CD4-positive, alpha-beta T cell (primary cell): ENCODE measurements at places on chromosomes 5 and 9.

DNA sequence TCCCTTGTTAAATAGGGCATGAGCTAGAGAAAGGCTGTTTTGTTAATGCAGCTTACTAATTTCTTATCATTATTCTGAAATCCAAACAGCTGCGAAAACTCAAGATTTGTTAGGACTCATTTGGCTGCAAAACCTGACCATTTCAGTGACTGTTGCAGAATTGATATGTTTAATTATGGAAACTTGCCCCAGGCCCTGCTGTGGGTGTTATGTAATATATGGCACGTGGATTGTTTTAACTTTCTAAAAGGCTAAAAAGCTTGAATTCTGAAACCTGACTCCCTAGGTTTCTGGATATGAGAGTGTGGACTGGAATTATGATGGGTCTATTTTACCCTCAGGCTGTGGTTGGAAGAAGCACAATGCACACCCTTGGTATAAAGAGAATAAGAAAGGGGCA lies 4.4 kb downstream of the IL9 start:
- H3K4me1 ChIP-seq, result peaks cover 8% of the 10 kb centered on the region
- H3K36me3 ChIP-seq, result no peaks in the 10 kb centered on the region
- no peak overlapping the region for H3K27ac ChIP-seq
- H3K4me3 ChIP-seq, result no peak overlapping the region
- no peak for DNase-seq

DNA sequence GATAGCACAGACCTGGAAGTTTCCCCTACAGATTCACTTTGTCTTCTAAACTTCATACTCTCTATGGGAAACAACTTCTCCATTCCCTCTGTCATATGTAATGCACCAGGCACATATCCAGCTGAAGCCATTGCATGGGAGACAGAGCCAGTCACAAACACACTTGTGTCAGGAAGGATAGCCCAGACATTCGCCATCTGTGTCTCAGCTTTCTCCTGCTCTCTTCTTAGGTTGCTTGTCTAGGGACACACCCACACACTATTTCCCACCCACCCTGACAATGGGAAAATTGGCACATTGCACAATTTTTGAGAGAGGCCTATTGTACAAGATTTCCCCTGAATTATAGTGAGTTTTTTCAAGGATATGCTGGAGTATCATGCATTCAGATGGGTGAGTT lies 158.4 kb upstream of the MPDZ start:
- no peaks in the 10 kb centered on the region for H3K27me3 ChIP-seq
- H3K27ac ChIP-seq, result no peak overlapping the region
- DNase-seq, result no peak
- no peak overlapping the region for H3K4me3 ChIP-seq
- H3K4me1 ChIP-seq, result no peaks in the 10 kb centered on the region
- no peaks in the 10 kb centered on the region for H3K36me3 ChIP-seq

DNA sequence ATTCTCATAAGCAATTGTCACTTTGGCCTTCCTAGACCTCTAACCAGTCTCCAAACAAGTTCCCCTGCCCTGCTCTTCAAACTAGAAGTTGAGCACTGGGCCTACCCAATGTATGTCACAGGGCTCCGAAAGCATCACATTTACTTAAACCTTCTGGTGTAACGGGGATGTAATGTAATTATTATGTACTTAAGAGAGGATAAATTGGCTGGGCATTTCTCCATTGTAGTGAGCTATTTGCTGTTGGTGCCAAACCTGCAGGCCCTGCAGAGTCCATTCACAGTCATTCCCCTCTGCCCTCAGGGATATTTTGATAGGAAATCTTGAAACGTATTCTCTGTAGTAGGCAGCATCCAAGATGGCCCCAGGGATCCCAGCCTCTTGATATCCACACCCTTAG lies 64.2 kb upstream of the GNE start:
- no peak overlapping the region for H3K27ac ChIP-seq
- no peaks in the 10 kb centered on the region for H3K27me3 ChIP-seq
- H3K4me1 ChIP-seq, result no peaks in the 10 kb centered on the region
- DNase-seq, result no peak

GRCh38 chr5:152556784-152557183 lies 151.7 kb upstream of the NMUR2 start:
- no peaks in the 10 kb centered on the region for H3K4me1 ChIP-seq
- no peaks in the 10 kb centered on the region for H3K27me3 ChIP-seq
- no peaks in the 10 kb centered on the region for H3K36me3 ChIP-seq

- no peaks in the 10 kb centered on the region for H3K36me3 ChIP-seq
- H3K27me3 ChIP-seq, result no peaks in the 10 kb centered on the region
- DNase-seq, result no peak
- H3K4me1 ChIP-seq, result no peaks in the 10 kb centered on the region
Measured at GRCh38 chr9:84841931-84842330, 172.4 kb downstream of the NTRK2 start.

DNA sequence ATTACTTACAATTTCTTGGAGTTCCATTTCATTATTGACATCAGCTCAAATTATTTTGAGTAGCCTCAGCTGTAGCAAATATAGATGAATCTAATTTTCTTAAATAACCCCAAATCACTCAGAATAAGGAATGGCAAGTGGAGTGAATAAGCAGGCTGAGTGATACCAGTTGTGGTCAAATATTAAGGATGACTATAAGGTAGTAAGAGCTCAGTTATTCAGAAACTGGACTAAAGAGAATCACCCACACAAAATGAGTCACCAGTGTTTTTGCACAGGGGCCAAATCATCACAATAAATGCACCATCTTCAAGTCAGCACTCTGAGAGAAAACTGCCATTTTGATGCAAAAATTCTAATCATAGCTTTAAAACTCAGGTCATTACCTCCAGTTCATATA lies 128.9 kb upstream of the TARS1 start:
- no peaks in the 10 kb centered on the region for H3K4me1 ChIP-seq
- no peak for DNase-seq
- no peaks in the 10 kb centered on the region for H3K36me3 ChIP-seq
- no peak overlapping the region for H3K4me3 ChIP-seq

DNA sequence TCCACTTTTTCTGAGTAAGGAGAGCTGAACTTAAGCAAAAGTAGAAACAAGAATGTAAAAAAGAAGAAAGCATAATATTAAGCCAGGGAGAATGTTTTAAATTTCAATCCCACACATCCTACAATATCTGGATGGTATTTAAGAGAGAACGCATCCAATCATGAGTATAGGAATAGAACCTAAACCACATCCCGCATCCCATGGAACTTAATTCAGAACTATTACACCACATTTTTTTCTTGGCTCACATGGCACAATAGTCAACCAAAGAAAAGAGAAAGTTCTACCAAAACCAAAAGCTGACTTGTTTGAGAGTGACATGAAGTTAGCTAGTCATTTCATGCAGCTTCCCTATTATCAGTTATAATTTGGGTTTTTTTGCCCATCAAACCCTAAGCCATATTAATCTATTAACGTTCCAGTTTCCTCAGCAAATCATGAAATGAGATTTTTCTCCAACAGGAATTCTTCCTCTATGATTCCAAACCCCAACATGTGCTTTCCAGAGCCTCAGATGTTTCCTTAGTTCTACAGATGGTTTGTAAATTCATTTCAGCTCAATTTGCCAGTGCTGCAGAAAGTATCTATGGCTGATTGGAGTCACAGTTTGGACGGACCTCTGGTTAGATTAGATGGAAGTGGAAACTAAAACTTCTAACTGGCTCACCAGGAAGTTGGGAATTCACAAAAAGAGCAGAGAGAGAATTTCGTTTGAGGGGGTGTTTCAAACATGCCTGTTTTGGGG lies 22.5 kb downstream of the ADAMTSL1 start:
- H3K27me3 ChIP-seq, result no peaks in the 10 kb centered on the region
- DNase-seq, result no peak
- no peaks in the 10 kb centered on the region for H3K36me3 ChIP-seq
- H3K27ac ChIP-seq, result no peak overlapping the region
- H3K4me1 ChIP-seq, result no peaks in the 10 kb centered on the region
- no peak overlapping the region for H3K4me3 ChIP-seq

- H3K27me3 ChIP-seq, result peaks cover 18% of the 10 kb centered on the region
- DNase-seq, result no peak
- no peak overlapping the region for H3K4me3 ChIP-seq
Measured at GRCh38 chr9:95556521-95556920, 39.8 kb upstream of the PTCH1 start.

GRCh38 chr5:143665866-143666265 lies 146.1 kb upstream of the HMHB1 start:
- H3K27ac ChIP-seq, result no peak overlapping the region
- H3K36me3 ChIP-seq, result no peaks in the 10 kb centered on the region
- DNase-seq, result no peak
- H3K4me1 ChIP-seq, result no peaks in the 10 kb centered on the region
- H3K4me3 ChIP-seq, result no peak overlapping the region

DNA sequence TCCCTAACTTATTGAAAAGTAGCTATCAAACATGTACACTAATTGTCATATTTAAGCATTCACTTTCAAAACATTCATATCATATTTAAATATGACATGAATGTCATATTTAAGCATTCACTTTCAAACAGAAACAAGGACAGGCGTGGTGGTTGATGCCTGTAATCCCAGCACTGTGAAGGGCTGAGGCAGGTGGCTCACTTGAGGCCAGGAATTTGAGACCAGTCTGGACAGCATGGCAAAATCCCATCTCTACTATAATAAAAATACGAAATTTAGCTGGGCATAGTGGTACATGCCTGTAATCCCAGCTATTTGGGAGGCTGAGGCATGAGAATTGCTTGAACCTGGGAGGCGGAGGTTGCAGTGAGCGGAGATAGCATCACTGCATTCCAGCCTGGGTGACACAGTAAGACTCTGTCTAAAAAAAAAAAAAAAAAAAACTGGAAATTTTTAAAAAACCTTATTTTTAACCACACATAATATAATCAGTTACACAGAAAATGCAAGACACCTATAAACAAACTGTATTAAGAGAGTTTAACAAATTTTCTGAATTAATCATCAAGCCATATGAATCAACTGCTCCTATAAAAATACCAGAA lies 88.1 kb downstream of the LPAR1 start:
- DNase-seq, result no peak
- H3K27ac ChIP-seq, result no peak overlapping the region
- no peaks in the 10 kb centered on the region for H3K27me3 ChIP-seq
- H3K36me3 ChIP-seq, result no peaks in the 10 kb centered on the region

DNA sequence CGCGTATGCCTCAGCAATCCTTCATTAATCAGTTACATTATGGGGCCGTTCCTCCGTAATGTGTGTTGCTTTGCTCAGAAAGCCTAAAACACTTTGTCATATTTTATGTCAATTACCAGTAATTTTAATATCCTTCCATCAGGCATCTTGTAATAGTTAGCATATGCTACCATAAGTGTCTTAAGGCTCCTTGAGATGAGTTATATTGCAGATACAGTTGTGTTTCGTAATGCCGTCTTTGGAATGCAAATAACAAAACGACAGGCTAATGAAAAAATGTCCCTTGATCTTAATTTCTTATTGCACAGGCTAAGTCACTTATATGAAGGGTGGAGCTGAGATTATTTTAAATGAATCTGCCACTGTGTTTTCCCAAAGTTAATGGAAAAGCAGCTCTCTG lies 50.5 kb downstream of the TBCA start:
- H3K27me3 ChIP-seq, result no peaks in the 10 kb centered on the region
- no peaks in the 10 kb centered on the region for H3K36me3 ChIP-seq
- H3K27ac ChIP-seq, result no peak overlapping the region
- no peak overlapping the region for H3K4me3 ChIP-seq
- no peaks in the 10 kb centered on the region for H3K4me1 ChIP-seq
- DNase-seq, result no peak

DNA sequence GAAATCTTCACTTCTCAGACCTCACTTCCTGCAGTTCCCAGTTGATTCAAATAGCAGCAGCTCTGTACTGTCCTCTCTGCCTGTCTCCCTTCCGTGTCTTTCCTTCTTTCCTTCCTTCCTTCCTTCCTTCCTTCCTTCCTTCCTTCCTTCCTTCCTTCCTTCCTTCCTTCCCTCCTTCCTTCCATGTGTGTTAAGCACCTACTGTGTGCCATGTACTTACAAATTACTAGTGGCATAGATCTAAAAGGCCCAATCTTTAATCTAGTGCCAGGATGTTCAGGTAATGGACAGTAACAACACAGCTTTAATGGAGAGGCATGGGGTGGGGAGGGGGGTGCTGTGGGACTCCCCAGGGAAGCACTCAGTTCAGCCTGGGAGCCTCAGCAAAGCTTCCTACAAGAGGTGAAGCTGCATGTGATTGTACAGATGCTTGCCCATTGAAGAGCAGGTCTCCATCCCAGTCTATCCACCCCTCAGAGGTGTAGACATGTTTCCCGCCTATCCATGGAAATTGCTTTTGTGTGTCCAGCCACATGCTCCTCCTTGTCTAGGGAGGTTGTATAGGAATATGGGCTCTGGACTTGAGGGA lies 106.0 kb downstream of the RGS3 start:
- no peak overlapping the region for H3K27ac ChIP-seq
- H3K4me3 ChIP-seq, result no peak overlapping the region
- peaks cover 11% of the 10 kb centered on the region for H3K36me3 ChIP-seq
- H3K27me3 ChIP-seq, result no peaks in the 10 kb centered on the region
- no peak for DNase-seq
- peaks cover 28% of the 10 kb centered on the region for H3K4me1 ChIP-seq

GRCh38 chr5:159057996-159058395 lies 41.7 kb downstream of the EBF1 start:
- H3K27me3 ChIP-seq, result peaks cover 27% of the 10 kb centered on the region
- H3K27ac ChIP-seq, result no peak overlapping the region
- no peak overlapping the region for H3K4me3 ChIP-seq
- H3K4me1 ChIP-seq, result no peaks in the 10 kb centered on the region
- no peak for DNase-seq

DNA sequence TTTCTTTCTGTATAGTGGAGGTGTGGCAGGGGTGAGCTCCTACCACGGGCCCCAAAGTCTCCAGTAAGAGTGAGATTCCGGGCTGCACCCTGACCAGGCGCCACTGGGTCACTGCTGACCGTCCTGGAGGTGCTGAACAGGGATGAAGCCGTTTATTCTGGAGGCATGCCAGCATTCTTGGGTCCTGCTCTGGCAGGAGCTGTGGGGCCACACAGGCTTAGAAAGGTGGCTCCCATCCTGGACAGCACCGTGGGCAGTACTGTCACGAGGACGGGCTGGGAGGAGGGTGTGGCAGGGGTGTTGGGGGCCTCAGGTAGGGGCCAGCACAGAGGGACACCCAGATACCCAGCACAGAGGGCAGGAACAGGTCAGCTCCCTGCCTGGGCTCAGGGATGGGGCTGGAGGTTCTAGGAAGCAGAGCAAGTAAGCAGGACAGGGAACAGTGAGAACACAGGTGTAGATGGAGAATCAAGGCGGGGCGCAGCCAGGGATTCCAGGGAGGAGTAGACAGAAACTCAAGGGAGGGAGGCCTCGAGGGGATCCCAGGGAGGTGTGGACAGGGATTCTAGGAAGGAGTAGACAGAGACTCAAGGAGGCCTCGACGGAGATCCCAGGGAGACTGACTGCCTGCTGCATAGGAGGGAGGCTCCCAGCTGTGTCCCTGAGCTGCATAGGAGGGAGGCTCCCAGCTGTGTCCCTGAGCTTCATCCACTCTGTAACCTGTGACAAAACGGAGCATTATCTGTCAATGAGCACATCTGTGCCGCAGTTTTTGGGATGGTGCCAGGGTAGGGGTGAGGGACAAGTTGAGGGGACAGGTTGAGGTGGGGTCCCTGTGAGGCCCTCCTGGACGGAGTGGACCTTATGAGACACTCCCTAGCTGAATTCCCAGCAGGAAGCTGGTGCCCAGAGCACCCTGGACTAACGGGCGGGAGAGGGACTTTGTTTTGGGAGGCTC lies 1.1 kb upstream of the PLEKHG4B start:
- no peak overlapping the region for H3K4me3 ChIP-seq
- no peaks in the 10 kb centered on the region for H3K4me1 ChIP-seq
- H3K27ac ChIP-seq, result no peak overlapping the region
- no peaks in the 10 kb centered on the region for H3K36me3 ChIP-seq
- H3K27me3 ChIP-seq, result peaks cover 45% of the 10 kb centered on the region
- DNase-seq, result no peak

GRCh38 chr9:106583751-106584150 lies 279.2 kb upstream of the ZNF462 start:
- H3K4me3 ChIP-seq, result no peak overlapping the region
- no peak for DNase-seq
- H3K4me1 ChIP-seq, result no peaks in the 10 kb centered on the region
- H3K27me3 ChIP-seq, result no peaks in the 10 kb centered on the region
